BE2C (cell line): ENCODE measurements at places on chromosomes 16 and 17.

DNA sequence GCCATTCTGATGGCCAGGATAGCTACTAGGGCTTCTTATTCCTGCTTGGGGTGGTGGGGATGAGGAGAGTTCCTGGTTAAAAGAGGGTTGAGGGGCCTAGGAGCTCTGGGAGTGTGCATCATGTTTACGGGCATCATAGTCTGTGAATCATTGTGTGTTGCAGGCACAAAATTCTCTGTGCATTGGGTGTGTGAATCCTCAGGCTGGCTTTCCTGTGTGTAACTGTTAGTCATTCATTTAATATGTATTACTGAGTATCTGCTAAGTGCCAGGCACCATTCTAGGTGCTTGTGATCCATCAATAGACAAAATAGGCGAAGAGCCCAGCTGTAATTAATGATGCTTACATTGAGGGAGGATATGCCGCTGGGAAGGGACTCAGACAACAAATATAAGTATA is 5.8 kb downstream of the PPY start:
- DNase-seq = no peak

GRCh38 chr16:87326151-87326571 is 9.0 kb upstream of the C16orf95 start:
- DNase-seq = peak; percentile 3

DNA sequence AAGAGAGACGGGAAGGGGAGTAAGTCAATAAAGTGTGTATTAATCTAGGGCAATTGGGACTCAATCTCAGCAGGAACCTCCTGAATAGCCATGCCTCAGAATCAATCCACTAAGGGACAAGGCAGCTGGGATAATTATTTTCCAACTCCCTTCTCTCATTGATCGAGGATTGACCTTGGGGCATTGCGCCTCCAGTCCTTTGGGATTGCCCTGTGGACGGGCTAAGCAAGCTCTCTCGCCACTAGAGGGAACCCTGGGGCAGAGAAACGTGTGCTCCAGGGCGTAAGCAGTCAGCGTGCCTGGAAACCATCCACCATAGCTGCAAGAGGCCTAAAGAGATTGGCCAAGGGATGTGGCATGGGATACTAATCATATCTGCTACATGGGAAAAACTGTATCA is 53.9 kb upstream of the ERCC4 start:
- DNase-seq = peak; percentile 84

DNA sequence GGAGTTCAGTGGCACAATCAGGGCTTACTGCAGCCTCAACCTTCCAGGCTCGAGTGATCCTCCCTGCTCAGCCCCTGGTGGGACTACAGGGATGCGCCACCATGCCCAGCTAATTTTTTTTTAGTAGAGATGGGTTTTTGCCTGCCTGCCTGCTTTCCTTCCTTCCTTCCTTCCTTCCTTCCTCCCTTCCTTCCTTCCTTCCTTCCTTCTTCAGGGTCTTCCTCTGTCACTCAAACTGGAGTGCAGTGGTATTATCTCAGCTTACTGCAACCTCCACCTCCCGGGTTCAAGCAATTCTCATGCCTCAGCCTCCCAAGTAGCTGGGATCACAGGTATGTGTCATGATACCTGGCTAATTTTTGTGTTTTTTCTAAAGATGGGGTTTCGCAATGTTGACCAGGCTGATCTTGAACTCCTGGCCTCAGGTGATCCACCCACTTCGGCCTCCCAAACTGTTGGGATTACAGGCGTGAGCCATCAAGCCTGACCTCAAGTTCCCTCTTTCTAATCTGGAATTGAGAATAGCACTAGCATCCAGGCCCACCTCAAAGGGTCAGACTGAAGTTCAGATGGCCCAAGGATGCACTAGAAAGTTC is 45.3 kb downstream of the PRAC1 start:
- no peak for DNase-seq

DNA sequence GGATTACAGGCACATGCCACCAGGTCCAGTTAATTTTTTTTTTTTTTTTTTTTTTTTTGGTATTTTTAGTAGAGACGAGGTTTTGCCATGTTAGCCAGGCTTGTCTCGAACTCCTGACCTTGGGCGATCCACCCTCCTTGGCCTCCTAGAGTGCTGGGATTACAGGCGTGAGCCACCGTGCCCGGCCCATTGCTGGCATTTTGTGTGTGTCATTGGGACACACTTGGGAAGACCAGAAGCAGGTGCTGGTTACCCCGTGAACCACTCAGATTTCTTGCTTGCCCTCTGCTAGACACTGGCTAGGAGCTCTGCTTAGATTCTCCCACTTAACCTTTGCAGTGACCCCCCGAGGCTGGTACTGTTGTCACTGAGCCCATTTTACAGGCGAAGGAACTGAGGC is 229.3 kb downstream of the IRF8 start:
- DNase-seq = no peak

- DNase-seq = no peak
Observed at GRCh38 chr17:60165971-60166370, 16.2 kb downstream of the CA4 start.

DNA sequence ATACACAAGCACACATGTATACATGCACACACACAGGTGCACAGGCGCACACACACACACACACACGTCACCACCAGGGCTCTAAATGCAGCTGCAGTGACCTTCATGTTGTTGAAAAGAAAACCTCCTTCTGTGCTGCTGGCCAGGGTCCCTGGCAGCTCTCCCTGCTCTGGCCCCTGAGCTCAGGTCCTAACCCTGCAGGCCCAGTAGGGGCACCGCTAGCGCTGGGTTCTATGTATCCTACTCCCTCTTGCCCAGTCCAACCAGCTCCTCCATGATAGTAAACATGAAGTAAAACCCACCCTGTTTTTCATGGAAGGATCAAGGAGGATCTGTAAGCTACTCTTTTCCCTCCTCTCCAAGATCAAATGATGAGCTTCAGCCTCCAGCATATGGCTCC is 172.8 kb downstream of the RBFOX3 start:
- no peak for DNase-seq

DNA sequence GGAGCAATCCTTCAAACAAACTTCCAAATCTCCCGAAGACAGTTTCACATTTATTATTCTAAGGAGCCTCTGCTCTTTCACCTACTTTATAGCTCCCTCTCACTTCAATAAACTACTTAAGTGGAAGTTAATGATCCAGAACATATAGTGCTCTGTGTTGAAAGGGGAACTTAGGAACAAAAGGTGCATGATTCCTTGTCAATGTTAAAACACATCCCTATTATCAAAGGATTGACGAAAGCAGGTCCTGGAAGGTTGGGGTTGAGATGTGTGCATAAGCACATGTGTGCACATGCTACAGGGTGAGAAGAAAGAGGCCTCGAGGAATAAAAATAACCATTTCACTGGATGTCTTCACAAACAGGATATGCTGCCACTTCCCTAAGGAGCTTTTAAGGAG is 170.3 kb downstream of the SLC39A11 start:
- no peak for DNase-seq

DNA sequence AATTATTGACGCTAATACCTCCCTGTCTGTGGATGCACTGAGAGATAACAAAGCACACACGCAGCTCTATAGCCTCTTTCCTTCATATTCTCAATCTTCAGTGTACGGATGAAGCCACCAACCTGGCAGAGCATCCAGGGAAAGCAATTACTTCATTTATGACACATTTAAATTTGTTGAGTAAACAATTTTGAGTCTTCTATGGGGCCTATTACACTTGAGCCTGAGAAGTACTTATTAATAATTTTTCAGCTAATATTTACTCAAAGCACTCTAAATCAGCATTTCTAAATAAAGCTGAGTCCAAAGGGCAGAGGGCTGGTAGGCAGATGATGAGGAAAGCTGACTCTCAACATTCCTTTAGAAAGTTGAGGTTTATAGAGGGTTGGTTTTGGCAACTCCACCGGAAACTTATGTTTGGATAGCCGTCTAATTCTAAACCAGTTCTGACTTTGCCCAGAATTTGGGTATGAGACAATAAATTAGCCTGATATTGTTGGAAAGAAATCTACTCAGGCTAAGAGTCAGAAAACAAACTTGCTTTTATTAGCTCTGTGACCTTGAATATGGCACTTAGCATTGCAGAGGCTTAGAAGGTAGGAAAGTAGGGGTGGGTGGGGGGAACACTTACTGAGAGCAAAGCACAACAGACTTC is 643.5 kb downstream of the CDH11 start:
- DNase-seq = no peak

DNA sequence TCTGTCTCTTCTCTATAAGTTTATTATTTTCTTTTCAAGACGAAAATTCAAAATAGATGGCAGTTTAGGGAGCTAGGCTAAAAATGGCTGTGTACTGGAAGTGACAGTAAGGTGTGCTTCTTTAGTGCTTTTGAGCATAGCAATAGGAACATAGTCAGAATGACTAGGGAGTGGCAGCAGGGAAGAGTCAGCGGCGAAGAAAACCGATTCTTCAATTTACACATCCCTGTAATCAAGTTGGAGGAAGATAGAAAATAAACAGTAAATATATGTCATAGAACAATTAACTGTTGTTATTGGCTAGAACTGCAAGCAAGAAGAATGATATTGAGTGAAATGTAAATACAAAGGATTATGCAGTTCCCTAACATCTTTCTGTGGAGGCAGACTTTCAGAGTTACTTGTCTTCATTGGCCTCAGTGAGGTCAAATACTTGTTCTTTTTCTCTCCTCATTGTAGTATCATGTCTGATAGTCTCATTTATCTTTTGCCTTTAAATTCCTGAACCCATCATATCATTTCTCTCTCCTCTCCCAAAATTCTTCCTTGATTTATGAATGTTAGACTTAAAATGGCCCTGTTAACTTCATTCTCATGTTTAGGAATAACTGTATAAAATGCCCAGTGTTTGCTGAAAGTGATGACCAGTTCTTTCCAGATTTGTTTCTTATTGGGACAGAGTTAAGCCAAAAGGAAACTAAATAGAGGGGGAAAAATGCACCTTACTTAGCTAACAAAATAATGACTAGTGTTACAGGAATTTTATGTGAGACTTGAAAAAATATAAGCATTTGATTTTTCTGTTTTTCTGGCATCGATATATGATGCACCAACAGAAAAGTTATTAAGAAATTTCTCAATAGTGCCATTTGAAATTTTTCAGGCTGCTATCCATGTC is 211.4 kb downstream of the BCAS3 start:
- DNase-seq = no peak

- DNase-seq = no peak
Observed at GRCh38 chr16:48157794-48158193, 2.0 kb upstream of the ABCC12 start.

DNA sequence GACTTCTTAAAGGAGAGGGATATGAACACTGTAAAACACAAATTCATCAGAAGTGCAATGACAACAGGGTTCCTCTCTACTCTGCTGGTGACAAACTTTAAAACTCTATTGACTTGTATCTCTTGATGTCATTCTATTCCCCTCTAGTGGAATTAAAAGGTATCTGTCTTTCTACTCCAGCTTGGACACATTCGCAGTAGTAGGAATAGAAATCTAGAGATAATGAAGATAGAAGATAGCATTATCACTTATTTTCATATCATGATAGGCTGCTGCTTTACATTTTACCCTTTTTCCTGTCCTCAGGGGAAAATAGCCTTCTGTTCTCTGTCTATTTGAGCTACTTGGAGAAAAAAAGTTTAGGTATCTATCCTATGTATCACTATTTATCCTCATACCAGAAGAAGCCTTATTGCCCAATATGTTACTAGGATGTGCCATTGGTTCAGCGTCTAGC is 209.6 kb upstream of the CACNG5 start:
- DNase-seq = no peak

DNA sequence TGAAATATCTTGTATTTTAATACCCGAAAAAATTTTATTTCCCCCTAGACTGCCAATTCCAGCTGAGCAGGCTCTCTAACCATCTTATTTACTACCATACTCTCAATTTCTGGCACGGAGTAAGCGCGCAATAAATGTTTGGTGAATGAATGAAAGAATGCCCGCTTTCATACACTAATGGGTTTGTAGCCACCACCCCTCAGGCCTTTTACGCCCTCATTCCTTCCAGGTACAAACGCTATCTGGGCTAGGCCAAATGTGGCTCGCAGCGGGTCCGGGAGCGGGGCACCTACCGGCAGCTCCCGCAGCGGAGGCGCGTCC is 536 bp upstream of the PLD2 start:
- no peak for DNase-seq

DNA sequence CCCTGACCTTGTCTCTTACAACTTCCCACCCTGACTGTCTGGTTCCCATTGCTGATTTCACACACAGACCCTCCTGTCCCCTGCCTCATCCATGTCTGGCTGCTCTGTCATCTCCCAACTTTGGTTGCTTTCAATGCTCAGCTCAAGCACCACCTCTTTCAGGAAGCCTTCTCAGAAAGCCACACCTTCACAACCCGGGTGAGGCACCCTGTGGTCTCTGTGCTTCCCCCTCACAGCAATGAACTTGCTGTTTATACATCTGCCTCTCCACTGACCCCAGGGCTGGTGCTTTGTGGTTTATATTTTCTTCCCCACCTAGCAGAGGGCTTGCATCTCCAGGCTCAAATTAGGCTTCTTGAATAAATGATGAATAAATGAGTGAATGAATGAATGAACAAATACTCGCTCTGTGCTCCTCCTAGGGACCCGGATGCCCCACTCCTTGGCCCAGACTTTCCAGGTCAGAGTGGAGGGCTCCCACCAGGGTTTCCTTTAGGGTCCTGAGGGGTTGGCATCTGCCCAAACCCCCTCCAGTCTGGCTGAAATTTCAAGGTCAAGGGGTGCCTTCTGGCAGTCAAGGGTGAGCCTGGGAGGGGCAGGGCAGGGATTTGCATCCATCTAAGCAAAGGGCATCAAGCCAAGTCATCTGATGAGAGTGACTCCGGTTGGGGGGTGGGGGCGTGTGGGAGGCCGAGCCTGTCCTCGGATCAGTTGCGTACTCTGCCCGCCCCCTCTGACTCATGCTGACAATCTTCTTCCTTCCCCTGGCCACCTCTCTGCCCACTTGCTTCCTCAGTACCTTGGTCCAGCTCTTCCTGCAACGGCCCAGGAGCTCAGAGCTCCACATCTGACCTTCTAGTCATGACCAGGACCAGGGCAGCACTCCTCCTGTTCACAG is at the start of gene ITGAX:
TSS of gene ITGAX (plus strand) at position 783 of the 898 bp plus-strand sequence. CDS start at position 862, 79 bp downstream.
- no peak for DNase-seq

DNA sequence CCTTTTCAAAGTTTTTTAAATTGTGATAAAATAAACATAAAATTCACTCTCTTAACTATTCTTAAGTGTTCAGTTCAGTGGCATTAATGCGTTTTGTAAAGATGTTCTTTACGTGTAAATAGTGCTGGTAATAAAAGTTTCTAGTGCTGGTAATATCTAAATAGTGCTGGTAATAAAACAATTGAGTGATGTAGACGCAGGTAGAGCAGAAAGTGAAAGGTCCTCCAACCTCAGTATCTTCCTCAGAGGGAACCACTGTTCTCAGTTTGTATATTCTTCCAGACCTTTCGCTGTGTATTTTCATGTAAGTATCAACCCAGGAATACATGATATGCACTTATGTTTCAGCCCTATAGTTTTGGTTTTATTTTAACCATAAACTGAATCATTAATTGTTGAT is 53.1 kb downstream of the CLEC16A start:
- DNase-seq = no peak

- no peak for DNase-seq
Observed at GRCh38 chr17:55545806-55546205, 34.6 kb upstream of the SMIM36 start.
